ENCODE measurements at places on chromosomes 16 and 17. TPM values are rescaled to one million over a fixed set of nuclear protein-coding genes. Genes with fewer than 3 reads are reported as not detected.

The TMEM100 gene
- total RNA-seq = 0.10 TPM

The STX8 gene
- 77.8 TPM for total RNA-seq

The TNS4 gene
- total RNA-seq = 188 TPM

The ZNF750 gene
- not detected for total RNA-seq

Measured in A549 treated with AZD2906 at 1 μM for 4 hours (cell line).